ENCODE measurements at places on chromosomes 2 and 18.

- DNase-seq = no peak
Measured at GRCh38 chr2:174327021-174327840, 7.5 kb upstream of the SP9 start.

- no peak for DNase-seq
Measured at GRCh38 chr2:162381851-162382250, 37.9 kb downstream of the GCA start.

DNA sequence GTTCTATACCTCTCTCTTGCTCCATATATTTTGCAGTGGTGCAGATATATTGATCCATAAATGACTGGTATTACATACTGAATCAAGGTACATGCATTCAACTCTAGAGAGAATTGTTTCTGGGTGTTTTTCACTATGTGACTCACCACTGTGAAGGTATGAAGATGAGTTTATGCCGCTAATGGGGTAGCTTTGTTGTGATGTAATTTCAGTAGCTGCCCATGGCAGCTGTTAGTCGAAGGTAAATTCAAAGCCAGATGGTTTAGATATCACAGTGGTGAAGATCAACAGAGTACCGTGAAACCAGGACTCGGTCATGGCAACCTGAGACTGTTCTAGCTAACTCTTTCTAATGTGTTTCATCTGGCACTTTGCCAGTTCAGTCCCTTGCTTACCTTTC is 50.4 kb downstream of the PKP4 start:
- no peak for DNase-seq

- DNase-seq = no peak
Measured at GRCh38 chr2:176187200-176187898, 1.1 kb upstream of the HOXD1 start.

DNA sequence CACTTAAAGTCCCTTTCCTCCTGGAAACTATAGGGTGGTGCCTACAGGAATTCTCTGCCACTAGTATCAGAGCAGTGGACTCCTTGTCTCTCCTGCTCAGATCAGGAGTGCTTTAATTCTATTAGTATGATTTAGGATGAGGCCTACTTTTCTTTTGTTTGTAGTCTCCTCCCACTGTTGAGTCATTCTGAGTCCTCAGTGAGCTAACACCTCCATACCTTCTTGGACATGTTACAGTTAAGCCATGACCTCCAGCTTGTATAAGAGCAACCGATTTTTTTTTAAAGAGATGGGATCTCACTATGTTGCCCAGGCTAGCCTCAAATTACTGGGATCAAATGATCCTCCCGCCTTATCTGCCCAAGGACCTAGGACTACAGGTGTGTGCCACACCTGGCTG is 48.7 kb upstream of the OTOF start:
- no peak for DNase-seq

DNA sequence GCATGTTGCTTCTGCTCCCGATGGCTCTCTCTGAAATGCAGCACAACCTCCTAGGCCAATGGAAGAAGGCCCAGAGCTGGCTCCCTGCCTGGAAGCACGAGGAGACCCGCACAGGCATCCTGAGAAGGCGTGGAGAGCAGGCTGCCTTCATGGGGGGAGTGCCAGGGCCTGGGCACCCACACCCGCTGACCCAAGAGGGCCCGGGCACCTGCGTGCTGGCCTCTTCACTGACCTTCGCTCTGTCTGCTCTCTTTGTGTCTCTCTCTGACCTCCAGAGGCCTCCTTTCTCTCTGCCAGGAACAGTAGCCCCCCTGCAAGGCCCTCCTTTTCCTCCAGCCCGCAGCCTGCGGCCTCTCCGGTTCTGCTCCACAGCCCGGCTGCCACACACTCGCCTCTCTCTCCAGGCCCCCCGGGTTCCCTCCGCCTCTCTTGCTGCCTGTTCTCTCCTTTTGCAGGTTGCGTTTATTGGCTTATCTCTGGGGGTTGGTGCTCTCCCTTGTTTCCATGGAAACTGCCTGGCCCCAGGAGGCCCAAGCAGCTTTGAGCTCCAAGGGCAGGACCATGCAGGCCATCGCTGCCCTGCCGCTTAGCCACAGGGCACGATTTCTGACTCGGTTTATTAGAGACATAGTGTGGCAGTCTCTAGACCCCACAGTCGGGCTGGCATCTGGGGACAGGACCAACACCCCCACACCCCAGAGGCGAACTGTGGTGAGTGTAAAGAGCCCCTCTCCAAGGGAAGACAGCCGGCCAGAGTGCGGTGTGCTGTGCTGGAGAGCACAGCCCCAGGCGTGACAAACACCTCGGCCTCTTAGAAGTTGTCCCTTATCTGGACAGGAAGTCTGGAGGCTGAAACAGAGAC is 1.7 kb downstream of the MZT2B start:
- DNase-seq = no peak

DNA sequence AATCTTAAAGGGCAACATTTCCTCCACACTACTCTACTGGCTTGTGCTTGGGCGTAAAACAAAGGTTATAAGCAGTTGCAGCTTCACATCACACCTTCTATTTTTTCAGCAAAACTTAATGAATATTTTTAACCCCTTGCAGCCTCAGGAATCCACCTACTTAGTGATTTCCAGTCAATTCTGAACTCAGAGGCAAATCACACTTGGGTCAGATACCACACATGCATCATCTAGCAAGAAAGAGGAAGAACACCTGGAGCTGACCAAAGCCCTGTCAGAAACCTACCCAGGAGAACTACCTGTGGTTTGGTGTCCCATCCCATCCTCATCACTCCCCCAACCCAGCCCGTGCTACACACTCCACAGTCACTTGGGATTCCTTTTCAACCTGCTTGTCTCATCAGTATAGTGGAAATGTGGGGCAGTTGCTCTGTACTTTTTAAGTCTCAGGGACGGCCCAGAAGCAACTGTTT is 25.5 kb downstream of the PIAS2 start:
- DNase-seq = no peak

GRCh38 chr2:226137201-226137811 is 662.3 kb downstream of the IRS1 start:
- no peak for DNase-seq

DNA sequence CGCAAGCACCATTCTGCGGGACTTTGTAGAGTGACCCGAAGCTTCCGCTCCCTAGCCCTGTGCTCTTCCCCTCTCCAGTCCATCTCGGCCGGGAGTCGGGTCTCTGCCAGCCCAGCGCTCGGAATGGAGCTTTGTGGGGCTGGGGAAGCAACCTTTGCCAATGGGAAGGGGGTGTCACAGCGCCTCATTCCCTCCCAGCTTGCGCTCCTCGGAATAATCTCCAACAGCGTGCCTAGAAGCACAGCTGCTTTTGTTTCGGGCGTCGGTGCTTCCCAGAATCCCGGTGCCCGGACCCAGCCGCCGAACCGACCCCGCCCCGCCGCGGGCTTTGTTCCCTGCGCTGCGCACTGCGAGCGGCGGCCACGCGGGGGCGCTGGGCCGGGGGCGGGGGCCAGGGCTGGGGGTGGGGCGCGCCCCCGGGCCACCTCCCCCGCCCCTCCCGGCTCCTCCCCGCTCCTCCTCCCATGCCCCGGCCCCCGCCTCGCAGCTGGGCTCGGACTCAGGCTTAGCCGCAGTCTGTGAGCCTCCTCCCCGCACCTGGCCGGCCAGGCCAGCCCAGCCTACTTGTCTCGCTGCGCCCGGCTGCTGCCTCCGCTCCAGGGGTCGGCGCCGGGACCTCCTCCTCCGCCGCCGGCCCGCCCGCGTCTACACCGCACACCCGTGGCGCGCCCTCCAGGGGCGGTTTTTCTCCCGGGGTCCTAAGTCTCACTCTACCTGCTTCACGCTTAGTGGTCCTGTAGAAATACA is 77.7 kb upstream of the SMAD2 start:
- no peak for DNase-seq

DNA sequence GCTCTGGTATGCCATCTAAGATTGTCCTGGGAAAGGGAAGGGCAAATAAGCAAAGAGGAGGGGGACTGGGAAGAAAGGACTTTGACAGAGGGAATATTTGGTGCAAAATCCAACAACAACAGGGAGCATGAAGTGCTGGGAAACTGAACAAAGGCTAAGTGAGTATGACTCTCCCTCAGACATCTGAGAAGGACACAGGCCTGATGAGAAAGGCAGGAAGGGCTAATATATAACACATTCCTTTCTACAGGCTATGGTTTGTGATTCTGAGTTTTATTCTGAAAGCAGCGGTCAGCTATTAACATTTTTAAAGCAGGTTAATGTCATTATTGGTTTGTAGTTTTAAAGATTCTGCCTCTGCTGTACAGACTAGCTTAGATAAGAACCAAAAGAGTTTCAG is 1579.5 kb downstream of the LRP1B start:
- no peak for DNase-seq

- no peak for DNase-seq
Measured at GRCh38 chr18:30852980-30853379, 189.6 kb downstream of the DSC3 start.

DNA sequence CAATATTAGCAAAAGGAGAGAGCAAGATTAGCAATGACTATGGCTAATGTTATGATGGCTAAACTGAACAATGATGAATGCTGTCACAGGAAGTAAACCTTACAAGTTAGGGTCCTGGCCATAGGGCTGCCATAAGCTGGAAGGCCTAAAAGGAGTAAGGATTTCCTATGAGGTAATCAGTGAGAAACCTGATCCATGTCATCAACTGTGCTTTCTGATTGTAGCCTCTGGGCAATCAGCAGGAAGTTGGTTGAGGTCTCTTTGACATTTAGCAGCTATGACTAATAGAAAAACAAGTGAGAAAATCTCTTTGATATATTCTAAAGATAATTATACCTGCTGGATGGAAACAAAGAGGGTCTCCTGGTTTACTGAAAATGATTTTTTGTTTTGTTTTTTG is 193.0 kb downstream of the RAB3GAP1 start:
- DNase-seq = no peak

DNA sequence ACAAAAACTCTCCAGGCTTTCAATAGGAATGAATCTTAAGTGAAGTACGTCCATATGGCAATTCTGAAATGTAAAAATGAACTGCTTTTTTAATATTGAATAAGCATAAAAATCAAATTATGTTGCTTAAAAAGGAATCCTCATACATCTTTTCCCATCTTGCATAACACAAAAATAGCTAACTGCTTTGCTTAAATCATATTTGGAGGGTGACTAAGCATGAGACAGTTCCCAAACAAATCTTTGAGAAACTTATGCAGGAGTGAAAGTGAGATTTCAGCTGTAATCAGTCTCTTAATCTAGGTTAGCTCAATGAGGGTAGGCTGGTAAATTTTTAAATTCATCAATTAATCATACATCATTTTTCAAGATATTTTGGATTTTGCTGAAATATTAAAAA is 111.5 kb downstream of the MBD5 start:
- no peak for DNase-seq

- no peak for DNase-seq
Measured at GRCh38 chr2:226798422-226799210, 1.0 kb downstream of the IRS1 start.

DNA sequence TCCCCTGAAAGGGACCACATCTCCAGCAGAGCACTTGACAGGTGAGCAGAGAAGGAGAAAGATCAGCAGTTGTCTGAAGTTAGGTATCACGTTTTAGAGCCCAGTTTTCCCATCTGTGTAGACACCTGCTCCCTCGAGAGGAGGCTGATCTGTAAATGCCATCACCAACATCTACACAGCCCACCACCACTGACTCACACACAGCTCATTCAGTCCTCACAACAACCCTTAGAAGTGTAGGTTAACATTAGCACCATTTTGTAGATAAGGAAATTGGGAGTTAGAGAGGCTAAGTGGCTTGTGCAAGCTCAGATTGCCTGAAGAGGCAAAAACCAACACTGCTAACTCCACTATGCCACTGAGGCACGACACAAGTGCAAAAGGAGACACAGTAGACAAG is 37.2 kb upstream of the STAT1 start:
- DNase-seq = no peak

GRCh38 chr2:45973426-45973825 is 322.0 kb downstream of the PRKCE start:
- no peak for DNase-seq

GRCh38 chr2:1915196-1915595 is 170.9 kb upstream of the PXDN start:
- no peak for DNase-seq

DNA sequence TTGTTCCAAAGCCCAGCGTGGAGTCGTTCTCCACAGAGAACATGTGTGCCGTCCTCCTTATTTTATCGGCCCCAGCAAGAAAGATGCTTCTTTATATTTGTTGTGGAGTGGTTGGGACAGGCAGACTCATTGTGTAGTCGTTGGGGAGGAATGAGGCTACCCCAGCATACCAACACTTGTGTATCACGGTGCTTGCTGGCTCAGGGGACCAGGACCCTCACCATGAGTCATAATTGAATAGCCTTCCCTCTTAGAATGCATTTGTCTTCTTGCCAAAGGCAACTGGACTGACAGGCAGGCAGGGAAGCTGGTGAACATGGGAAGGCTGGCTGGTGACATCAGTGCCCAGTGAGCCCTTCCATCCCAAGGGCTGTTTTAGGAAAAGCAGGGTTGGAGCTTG is 4.7 kb downstream of the CAPN10 start:
- no peak for DNase-seq

DNA sequence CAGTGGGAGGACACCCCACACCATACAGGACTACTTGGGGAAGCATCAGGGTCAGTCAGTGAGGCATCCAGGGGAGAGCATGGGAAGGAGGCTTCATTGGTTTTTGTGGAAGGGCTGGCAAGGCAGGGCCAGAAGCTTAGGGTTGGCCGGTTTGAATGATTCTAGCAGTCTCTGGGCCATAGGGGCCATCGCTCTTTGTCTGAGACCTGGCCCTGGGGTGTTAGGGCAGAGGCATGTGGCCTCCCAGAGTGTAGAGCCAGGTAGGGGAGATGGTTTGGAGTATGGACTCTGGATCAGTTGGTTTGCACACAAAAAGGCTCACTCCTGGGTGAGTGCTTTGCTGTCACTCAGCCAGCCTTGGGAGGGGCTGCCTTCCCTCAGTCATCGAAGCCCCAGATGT is 98.5 kb downstream of the GLI2 start:
- no peak for DNase-seq

DNA sequence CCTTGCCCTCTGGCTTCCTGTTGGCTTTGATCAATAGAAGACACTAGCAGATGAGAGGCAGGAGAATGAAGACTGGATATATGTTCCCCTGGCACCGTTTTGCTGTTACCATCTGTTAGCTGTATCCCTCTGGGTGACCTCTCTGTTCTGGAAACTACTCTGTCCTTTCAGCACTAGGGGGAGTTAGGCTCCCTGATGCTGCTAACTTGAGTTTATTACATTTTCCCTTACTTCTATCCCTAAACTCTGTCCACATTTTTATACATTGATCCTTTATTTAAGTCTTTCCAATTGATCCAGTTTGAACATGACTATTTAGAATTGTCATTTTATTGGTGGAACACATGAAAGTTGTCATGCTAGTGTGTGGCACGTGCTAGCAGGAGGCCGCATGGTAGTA is 1014.3 kb upstream of the CDH2 start:
- no peak for DNase-seq
